Osteocyte (in vitro differentiated cells): ENCODE measurements at places on chromosomes 4 and X. TPM values are rescaled to one million over a fixed set of nuclear protein-coding genes. Genes with fewer than 3 reads are reported as not detected.

DNA sequence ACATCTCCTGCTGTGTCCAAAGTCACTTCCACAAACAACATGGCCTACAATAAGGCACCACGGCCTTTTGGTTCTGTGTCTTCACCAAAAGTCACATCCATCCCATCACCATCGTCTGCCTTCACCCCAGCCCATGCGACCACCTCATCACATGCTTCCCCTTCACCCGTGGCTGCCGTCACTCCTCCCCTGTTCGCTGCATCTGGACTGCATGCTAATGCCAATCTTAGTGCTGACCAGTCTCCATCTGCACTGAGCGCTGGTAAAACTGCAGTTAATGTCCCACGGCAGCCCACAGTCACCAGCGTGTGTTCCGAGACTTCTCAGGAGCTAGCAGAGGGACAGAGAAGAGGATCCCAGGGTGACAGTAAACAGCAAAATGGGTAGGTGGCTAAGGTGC, 123.9 kb downstream of the PDLIM5 start:
- DNase-seq: no peak

DNA sequence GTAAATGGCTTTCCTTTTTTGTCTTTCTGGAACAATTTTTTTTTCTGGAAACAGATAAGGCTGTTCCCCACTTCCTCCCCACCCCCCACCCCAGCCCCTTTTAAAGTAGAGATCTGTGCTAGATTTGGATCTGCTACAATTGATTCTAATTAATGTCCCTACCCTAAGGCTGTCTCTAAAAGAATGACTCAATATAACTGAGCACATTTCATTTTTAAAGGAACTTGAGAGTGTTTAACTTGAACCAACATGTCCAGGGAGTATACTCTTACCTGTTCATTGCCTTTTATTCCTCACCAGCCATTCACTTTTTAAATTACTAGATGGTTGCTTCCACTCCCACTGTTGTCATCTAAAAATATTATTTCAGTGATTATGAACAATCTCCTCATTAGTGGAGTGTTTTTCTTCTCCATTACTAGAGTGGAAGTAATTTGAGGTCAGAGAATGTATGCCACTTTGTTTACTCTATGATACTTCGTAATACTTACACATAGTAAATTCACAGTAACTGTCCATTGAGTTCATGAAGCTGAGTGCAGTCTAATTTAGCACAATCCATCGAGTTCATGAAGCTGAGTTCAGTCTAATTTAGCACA, 14.1 kb upstream of the CNOT6L start:
- no peak for DNase-seq

DNA sequence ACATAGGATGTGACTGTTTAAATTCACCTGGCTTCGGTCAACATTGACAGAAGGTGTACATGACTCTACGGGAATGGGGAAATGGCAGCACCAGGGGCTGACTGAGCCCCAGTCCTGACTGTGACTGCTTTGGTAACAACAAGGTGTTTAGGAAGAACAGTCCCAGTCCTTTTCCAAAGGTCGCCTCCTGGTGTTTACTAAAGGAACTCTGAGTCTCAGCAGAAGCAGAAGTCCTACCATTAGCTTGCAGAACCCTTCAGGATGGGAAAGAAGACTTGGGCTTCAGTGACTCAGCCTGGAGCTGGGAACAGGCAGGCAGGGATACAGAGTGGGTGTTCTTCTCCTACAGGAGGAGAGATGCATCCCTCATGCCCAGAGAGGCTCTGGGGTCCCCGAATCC, 103.3 kb downstream of the MGST2 start:
- DNase-seq: no peak

The SSX2B gene
- total RNA-seq: not detected in 2 replicates

DNA sequence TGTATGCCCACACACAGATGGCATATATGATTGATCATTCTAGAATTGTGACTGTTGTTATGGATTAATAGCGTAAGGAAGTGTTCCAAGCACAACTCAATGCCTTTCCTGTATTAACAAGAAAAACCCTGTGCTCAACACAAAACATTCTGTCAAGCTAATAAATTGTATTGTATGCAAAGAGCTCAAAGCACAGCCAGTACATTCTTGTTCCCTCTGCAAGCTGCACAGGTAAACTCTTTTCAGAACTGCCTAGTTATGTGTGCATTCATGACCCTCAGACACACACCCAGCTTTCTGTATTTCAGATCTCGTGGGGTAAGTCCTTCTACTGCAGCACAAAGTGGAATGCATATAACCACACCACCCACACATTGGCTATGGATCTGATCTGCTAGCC, 34.3 kb upstream of the BANK1 start:
- DNase-seq: no peak

DNA sequence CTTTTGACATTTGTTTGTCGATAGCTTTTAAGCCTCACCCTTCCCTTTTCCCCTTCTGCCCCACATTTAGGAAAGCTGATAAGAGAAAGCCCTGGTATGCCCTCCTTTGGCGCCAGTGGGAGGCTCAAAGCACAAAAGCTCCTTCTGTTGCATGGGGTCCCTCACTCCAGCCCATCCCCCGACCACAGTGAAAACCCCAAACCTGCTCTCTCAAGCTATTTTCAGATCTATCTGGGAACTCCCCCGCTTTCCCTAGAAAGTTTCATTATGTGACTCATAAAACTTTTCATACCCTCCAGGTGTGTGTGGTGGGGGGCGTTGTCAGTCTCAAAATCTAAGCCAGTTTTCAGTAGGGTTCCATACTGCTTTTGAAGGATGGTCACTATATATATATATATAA, 259.0 kb upstream of the PCDH7 start:
- peak; percentile 59 for DNase-seq

The CYBB gene
- total RNA-seq: not detected in 2 replicates

DNA sequence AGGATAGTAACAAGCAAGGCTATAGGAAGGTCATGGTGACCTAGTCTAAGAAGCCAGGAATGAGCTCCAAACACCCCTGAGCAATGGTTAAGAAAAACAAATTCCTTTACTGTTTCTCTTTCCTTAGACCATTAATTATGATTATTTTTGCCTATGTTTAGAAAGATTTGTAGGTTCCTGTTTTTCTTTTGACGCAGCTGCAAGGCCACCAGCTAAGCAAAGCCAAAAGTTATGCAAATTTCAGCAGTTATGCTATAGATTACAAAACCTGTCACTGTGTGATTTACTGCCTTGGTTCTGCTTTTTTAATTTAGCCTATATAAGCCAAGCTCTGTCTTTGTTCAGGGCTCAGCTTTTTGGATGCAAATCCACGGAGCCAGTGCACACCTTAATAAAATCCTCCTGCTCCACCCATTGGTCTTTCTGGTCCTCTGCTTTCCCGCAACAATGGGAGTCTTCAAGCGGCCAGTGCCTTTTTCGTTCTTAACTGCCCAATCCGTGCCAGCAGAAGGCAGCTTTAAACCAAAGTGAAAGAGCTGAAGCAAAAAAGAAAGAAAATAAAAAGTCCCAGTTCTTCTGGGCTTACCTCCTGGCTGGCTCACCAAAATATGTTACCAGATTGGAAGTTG, 1.4 kb upstream of the CEP135 start:
- no peak for DNase-seq

DNA sequence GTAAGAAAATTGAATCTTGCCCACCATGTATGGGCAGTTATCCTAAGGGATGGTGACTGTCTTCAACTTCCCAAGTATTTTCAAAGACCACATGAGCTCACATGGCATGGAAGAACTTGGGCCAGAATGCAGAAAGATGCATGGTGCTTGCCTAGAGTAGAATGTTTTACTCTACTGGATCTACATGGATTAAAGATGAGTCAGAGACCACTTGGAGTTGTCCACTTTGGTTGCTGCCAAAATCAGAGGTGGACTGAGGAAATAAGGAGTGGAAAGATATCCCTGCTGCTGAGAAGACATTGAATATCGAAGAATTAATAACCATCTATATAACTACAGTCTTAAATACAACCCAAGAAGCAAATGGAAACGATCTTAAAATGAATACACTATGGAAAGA, 498.1 kb downstream of the NLGN4X start:
- no peak for DNase-seq
